ENCODE measurements at places on chromosomes 16 and 17.
A peak's percentile ranks its signal among the peaks of the same experiment; 100 is the strongest.

- DNase-seq: no peak
Observed at GRCh38 chr17:28735242-28735722, 6.7 kb downstream of the NEK8 start.

GRCh38 chr16:66254751-66255150 lies 111.7 kb upstream of the CDH5 start:
- no peak for DNase-seq

DNA sequence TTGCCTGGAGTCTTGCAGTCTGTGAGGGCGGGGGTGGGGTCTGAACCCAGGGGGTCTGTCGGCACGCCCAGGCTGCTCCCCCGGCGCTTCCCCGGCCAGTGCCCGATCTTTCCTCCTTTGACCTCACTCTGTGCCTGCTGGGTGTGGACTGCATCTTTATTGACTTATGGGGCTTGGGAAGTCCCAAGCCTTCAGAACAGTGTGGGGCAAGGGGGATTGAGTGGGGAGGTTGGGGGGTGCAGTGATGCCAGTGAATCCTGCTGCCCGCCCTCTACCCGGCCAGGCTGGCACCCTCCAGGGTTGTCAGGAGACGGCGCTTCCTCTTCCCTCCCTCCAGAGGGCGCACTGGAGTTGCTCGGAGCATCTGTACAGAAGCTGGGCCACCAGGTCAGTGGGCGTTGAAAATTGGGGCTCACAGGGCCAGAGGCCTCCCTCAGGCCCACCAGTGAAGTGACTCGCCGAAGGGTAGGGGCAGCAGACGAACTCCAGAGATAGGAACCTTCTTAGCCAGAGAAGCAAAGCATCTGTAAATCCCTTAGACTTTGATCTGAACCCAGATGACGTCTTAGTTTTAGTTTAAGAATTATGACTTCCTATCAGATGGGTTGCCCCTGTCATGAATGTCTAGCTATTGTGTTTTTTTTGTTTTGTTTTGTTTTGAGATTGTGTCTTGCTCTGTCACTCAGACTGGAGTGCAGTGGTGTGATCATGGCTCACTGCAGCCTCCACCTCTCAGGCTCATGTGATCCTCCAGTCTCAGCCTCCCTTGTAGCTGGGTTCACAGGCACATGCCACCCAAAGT lies 184.8 kb upstream of the CIBAR2 start:
- DNase-seq: peak; percentile 23

- no peak for DNase-seq
Observed at GRCh38 chr16:48014349-48015135, 141.3 kb downstream of the ABCC12 start.

GRCh38 chr16:87327798-87328495 lies 10.8 kb upstream of the C16orf95 start:
- no peak for DNase-seq

DNA sequence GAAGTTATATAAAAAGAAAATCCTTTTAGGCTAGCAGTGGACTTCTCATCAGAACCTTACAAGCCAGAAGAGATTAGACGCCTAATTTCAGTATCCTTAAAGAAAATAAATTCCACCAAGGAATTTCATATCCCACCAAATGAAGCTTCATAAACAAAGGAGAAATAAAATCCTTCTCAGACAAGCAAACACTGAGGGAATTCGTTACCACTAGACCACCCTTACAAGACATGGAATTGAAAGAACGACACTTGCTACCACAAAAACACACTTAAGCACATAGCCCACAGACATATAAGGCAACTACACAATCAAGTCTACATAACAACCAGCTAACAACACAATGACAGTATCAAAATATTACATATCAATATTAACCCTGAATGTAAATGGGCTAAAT lies 299.2 kb downstream of the TOX3 start:
- no peak for DNase-seq

GRCh38 chr17:75828076-75828400 lies 16.2 kb downstream of the UNC13D start:
- DNase-seq: no peak

- DNase-seq: no peak
Observed at GRCh38 chr17:50311483-50311882, 34.4 kb upstream of the XYLT2 start.

GRCh38 chr17:78272181-78272913 lies 40.9 kb downstream of the TMEM235 start:
- no peak for DNase-seq

DNA sequence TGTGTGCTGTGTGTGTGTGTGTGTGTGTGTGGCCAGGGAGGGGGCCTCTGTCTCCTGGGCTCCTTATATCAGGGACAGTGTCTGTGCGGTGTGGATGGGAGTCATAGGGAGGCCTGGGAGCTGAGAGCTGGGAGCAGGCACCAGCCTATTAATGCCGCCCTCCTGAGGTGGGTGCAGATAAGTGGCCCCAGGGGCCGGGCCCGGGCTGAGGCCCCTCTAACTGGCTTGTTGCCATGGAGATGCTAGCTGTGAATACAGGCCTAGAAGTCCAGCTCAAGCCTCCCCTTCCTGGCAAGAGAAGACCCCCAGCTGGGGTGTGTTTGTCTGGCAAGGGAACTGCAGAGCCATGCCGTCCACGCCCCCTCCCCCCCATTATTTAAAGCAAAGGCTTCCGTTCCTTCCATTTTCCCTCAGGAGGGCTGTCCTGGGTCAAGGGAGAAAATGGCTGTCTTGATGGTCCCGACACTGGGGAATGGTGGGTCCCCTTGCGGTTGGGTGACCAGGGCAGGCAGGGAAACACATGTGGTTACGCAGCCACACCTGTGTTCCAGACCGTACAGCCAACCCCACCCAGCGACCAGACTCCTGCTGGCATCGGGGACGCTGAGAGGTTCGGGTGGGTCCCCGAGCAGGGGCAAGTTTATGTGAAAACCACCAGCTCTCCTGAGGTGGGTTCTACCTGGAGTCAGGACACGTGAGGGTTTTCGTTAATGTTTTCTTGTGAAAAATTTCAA lies 141.1 kb downstream of the MRM1 start:
- DNase-seq: no peak

GRCh38 chr17:13485327-13485726 lies 116.4 kb downstream of the HS3ST3A1 start:
- no peak for DNase-seq

- DNase-seq: no peak
Observed at GRCh38 chr16:83994087-83994486, 26.0 kb downstream of the NECAB2 start.

GRCh38 chr17:42744283-42744805 lies 496 bp downstream of the EZH1 start:
- peak; percentile 57 for DNase-seq

GRCh38 chr17:70006159-70006558 lies 68.9 kb upstream of the KCNJ16 start:
- DNase-seq: no peak

DNA sequence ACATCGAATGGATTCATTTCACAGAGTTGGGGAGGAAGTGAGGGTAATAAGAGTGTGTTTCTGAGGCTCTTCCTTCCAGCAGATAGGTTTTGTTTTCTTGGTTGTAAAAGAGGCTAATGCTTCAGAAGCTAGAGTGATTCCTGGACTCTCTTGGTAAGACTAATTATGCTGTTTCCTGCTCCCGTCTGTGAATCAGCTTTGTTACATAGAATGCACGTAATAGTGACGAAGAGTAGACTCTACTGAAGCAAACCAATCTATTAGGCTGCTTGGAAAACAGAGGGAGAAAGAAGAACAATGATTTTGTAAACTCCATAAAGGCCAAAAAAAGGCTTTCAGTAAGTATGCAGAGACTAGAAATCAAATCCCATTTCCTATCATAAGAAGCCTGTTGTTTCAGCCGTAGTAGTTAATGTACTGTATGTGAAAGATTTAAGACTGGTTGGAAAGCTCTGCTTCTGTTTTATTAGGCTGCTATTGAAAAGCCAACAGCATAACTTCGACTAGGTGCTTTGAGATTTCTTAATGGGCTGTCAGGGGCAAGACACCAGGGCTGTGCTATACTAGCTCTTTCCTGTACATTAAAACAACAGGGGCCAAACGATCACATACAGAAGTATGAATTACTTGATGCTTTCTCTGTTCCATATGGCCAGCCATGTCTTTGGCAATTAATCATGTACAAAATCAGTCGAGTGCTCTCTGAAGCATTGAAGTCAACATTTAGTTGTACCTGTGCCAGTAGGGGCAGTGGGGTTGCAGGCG lies 219.0 kb downstream of the FTO start:
- no peak for DNase-seq

- no peak for DNase-seq
Observed at GRCh38 chr16:56711862-56712261, 18.1 kb upstream of the NUP93 start.

DNA sequence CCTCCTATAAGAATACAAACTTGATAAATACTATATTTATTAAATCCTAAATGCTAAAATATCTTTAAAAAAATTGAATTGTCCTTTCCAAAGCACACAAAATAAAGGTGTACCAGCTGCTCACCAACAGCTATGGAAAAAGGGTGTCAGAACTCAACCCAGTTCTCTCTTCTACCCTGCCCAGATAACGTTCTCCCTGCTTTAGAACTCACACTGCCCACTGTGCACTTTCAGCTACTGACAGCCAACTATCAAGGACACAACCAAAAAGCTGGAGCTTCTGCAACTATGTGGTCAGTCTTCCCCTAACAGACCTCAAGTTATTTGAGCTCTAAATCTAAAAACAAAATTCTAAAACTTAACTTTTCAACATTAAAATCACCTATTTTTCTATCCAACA lies 13.7 kb downstream of the AP1G1 start:
- no peak for DNase-seq

DNA sequence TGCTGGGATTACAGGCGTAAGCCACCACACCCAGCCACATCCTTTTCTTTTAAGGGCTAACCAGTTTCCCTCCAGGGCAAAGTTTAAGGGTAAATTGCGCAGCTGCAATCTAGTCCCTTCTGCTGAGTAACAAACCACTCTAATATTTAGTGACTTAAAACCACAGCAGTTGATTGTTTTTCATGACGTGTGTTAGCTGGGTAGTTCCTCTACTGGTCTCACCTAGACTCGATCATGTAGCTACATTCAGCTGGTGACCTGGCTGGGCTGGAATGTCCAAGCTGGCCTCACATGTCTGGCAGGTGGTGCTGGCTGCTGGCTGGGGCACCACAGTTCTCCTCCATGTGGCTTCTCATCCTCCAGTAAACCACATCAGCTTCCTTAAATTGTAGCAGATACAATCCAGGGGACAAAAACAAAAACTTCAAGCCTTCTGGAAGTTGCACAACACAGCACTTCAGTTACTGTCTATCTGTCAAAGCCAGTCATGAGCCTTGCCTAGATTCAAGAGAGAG lies 75.5 kb downstream of the GPRC5B start:
- no peak for DNase-seq
